ENCODE measurements at places on chromosomes 7 and 10.

DNA sequence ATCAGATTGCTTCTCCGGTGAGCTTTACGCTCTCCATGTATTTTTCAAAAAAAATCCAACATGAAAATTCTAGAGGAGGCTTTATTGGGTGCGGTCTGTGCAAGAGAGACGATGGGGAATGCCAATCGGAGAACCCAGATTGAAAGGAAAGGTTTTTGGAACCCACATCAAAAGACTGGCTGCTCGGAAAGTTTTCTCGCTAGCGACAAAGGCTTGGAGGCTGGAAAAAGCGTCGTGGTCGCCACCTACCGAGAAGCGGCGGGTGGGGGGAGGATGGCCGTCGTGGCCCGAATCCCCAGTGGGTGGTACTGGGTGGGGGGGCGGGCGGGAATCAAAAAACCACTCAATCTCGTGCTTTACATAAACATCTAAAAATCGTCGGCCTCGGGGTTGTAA is 1.1 kb upstream of the GTF2I start:
- DNase-seq: peak; percentile 6

GRCh38 chr7:98319176-98319575 is 37.7 kb downstream of the BRI3 start:
- no peak for DNase-seq

DNA sequence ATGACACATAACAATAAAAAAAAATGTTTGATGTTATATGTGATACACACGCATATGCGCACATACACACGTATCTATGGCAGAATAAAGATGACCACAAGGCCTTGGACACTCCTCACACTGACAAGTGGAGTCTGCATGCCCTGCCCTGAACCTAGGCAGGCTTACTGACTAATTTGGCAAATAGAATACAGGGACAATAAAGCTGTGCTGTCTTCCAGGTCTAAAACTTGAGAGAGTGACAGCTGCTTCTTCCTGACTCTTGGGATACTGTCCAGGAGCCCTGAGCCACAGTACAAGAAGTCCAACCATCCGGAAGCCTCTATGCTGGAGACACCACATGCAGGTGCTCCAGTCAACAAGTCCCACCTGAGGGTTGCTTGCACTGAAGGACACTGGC is 20.3 kb downstream of the PARD3 start:
- no peak for DNase-seq

DNA sequence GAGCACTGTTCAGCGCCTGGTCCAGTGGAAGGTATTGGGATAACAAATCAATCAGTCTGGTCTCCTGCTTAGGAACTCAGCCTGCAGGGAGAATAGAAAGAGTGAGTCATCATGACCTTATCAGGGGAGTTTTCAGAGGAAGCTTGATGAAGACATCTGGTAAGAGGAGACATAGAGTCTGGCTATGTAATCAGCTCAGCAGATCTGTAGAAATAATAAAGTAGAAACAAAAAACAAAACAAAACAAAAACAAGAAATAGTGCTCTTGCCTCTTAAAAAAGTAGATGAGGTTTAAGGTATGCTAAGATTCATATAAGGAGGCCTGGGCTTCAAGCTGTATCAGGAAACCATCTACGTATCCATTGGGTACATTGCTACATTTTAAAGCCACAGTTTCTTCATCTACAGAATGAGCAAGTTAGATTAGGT is 14.4 kb downstream of the TAS2R41 start:
- no peak for DNase-seq

- no peak for DNase-seq
Measured at GRCh38 chr7:131021460-131021859, 287.5 kb upstream of the KLF14 start.

DNA sequence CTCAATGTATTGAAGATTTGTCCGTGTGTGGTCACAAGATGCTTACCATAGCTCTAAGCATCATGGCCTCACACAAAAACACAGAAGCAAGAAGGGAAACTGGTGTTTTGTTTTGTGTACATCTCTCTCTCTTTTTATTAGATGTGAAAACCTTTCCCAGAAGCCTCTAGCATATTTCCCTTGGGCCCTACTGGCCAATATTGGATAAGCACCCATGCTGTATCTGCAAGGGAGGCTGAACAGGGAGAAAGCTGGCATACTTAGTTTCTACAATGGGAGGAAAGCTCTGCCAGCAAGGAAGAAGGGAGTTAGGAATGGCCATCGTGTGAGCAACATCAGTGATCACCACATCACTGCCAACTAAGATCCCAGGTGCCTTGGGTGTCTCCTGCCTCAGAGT is 9.6 kb upstream of the NAMPT start:
- DNase-seq: no peak

DNA sequence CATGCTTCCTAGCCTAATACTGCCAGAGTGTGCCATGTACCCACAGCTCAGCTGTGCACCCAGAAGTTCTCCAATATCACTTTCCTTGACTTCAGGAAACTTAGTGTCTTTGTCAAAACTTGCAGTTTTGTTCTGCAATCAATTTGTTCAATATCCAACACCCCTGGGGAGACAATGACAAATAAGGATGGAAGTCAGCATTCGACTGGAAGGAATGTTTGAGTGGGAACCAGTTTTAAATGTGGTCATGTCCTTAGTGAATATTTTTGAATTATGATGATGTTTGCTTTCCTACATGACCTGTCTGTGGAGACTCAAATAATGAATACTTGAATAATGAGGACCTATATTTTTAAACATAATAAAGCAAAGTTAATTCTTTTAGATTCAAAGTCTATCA is 112.0 kb downstream of the ANK3 start:
- DNase-seq: no peak

- DNase-seq: no peak
Measured at GRCh38 chr10:12194752-12195271, 879 bp downstream of the NUDT5 start.

GRCh38 chr10:122276611-122277208 is 5.6 kb downstream of the BTBD16 start:
- DNase-seq: no peak

DNA sequence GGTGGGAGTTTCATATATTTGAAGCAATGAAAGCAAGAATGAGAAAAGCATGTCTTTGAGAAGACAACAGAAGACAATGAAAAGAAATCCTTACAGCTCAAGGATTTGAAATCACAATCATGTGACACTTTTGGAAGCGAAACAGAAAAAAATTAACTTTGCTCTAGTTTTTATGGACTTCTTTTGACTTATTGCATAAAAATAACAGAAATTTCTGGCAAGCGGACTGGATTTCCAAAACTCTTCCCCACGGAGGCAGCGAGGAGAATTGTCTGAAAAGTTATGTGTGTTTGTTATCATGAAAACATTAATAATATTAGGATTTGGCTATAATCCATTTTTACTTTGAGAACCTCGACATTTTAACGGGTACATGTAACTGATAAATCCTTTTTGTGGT is 223.3 kb downstream of the LRMDA start:
- DNase-seq: no peak

DNA sequence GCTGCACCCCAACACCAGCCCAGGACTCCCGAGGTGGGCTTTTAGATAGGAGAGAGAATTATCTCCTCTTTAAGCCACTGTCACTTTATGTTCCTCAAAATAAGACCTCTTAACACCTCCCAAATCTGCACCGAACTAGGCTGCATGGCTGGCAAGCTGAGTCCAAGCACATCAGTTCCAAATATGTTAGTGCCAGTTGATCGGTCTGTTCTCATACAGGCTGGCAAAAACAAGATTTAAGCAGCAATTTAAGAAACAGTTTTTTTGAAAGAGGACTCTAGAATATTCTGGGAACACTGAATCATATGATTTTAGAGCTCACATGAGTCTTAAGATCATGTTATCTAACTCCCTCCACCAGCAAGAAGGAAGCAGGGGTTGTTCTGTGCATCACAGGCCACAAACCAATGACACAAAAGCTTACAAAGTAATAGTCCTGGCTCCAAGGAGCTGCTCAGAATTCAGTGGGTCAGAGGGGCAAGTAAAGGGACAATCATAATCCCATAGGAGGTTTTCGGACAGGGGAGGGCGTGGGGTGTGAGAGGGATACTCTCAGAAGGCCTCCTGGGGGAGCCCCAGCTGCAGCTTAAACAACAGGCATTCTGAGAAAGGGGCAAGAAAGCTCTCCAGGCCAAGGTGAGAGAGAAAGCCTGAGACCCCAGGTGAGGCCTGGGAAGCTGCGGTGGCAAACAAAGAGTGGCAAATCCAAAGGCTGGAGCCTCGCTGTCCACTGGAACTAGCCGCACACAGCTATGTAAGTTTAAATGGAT is 7.1 kb downstream of the COBL start:
- DNase-seq: no peak

DNA sequence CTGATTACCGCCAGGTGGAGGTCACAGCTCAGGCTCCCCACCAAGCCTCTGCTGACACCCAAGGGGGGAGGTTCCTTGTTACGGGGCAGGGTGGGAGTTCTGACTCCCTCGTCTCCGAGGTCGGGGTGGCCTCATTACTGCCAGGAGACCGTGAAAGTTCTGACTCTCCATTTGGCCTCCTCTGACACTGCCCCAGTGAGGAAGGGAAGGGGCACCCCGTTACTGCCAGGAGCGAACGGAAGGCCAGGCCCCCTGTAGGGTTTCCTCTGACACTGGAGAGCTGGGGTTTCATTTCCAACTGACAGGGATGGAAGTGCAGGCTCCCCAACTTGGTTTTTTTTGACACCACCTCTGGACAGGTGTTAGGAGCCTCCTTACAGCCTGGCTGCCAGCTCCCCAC is 138.1 kb upstream of the EEPD1 start:
- no peak for DNase-seq

DNA sequence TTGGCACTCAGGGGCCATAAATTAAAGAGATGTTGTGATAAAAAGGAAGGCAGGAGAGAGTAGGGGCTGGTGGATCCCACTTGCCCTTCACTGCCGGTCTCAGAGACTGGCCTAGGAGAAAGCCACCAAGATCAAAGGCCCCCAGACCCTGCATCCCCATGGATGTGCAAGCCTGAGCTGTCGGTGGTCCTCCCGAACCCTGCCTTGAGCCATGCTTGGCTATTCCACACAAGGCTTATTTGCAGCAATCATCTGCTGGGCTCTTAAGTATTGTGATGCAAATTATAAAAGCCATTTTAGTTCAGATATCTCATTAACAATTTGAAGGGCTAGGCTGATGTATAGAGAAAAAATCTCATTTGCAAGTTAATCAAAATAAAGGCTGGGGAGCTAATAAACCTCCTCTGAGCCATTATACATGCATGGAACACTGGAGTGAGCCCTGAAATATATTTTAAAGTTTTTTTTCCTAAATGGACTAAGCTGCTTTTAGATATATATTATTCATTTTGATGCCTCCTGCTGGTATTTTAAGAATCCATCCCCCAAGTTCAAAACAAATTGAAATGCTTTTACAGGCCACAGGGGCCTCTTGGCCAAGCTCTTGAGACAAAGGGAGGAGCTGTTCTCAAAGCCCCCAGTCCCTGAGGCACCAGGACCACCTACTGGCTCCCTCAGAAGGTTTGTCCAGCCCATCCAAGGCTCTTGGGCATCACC is 28.1 kb downstream of the OAT start:
- DNase-seq: no peak

- DNase-seq: no peak
Measured at GRCh38 chr10:72639441-72639873, 13.6 kb upstream of the MICU1 start.

GRCh38 chr7:87218796-87219544 is 562 bp downstream of the TMEM243 start:
- no peak for DNase-seq

DNA sequence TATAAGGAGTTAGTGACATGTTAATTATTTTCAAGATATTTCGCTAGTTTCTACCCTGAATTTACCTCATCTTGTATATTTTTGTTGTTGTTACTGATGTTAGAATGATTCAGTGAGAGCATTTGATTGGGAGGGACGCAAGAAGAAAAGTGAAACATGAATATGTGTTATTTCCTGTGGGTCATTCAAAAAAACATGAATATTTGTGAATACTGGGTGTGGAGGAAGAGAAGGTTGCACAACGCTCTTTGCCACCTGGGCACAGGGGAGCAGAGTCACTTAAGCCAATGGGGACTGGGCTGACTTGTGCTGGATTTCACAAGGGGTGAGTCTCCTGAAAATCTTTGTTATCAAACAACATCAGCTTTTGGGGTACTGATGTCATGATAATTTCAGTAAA is 39.5 kb downstream of the AGK start:
- no peak for DNase-seq

DNA sequence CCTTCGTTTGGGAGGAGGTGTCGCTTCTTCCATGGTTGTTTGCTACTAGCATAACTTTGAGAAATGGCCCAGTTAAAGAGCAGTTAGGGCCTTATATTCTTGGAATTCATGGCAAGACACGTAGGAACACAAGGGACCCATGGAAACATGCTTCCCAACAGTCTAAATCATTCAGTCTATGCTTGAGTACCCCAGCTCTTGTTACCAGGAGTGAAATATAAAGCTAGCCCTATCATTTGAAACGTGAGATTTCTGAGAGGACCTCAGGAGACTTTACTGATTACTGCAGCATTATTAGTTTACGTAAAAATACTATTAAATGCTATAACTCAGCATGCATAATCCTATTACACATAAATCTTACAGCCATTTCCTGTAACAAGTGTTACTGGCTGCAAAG is 328.6 kb upstream of the CDC14C start:
- DNase-seq: no peak

GRCh38 chr7:123633553-123633952 is 22.1 kb upstream of the LMOD2 start:
- no peak for DNase-seq

GRCh38 chr10:95640891-95641315 is 15.6 kb downstream of the ALDH18A1 start:
- DNase-seq: no peak

DNA sequence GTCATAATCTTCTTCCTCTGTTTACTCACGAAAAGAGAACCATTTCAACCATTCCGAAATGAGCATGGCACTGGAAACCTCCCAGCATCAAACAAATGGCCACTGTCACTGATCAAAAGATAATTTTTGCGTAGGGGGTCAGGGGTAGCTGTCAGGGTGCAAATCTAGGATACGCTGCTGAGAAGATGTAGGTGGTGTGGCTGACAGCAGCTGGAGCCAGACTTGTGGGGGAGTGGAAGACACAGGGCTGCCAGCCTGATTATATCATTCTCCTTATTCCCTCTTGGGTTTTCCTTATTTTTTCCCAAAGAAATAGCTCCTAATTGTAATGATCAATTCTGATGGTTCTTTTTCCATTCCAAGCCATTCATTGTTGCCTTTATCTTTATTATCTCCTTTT is 266.1 kb downstream of the SORCS1 start:
- no peak for DNase-seq

- no peak for DNase-seq
Measured at GRCh38 chr7:69692611-69693010, 94.3 kb downstream of the AUTS2 start.

- DNase-seq: no peak
Measured at GRCh38 chr10:91185239-91185875, 35.1 kb upstream of the PCGF5 start.

DNA sequence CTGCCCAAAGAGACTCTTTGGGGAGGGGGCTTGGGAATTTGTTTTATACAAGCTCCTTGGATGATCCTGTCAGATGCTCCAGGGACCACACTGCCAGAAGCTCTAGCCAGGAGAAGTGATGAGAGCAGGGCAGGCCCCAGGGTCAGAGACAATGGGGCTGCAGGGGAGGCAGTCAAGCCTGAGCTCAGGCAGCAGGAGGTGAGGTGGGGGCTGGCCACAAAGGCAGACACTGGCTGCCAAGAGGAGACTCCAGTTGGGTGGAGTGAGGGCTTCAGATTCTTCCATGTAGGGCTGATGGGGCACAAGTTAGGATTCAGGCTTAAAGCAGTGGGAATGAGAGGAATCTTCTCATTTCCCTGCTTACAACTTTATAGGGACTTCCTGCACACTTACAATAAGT is 35.6 kb upstream of the LOXL4 start:
- DNase-seq: no peak

GRCh38 chr7:128115336-128115820 is 84.1 kb upstream of the LRRC4 start:
- no peak for DNase-seq

All from nucleus accumbens (tissue), 56 donors.